ENCODE measurements at places on chromosomes 1 and 21. TPM values are rescaled to one million over a fixed set of nuclear protein-coding genes. Genes with fewer than 3 reads are reported as not detected.

GRCh38 chr1:14404862-14405301 is 193.6 kb upstream of the KAZN start:
- DNase-seq: no peak

GRCh38 chr1:86621286-86621685 is 74.4 kb downstream of the CLCA4 start:
- no peak for DNase-seq

TRIM17 gene
- 8.0 TPM for total RNA-seq

BEND5 gene
- total RNA-seq: 1.2 TPM

DNA sequence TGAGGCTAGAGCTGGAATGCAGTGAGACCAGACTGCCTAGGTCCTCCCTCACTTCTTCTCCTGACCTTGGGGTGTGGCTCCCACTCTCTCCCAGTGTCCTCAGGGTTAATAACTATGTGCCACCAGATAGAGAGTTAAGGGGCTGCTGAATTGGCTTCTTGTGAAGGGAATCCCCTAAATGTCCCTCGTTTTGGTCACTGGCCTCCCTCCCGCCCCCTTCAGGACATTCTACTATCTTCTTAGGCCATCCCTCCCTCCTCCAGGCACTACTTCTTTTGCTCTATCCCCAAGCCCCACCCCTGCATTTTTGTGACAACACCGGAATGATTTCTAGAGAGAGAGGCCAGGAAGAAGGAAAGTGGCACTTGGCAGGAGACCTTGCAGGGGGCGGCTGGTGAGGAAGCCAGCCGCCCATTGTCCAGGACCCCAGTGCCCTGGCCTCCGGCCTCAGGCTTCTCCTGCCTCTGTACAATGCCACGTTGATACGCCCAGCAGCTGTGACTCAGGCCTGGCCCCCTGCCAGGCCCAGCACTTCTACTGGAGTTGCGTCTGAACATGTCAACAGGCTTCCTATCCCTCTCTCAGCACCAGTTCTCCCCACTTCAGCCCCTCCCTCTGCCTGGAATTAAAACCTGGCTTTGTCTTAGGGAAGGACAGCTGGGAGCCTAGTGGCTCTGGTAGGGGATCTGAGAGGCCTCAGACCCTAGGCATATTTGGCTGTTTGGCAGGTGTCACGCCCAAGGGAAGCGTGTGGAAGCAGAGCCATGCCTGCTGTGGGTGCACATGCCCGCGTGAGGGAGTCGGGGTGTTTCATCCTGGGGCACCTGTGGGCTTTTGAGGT is 9.1 kb downstream of the LMNA start:
- DNase-seq: peak; percentile 83

SLC30A1 gene
- total RNA-seq: 16.0 TPM

DENND2C gene
- 6.7 TPM for total RNA-seq

TCEA3 gene
- total RNA-seq: 1.5 TPM

DNA sequence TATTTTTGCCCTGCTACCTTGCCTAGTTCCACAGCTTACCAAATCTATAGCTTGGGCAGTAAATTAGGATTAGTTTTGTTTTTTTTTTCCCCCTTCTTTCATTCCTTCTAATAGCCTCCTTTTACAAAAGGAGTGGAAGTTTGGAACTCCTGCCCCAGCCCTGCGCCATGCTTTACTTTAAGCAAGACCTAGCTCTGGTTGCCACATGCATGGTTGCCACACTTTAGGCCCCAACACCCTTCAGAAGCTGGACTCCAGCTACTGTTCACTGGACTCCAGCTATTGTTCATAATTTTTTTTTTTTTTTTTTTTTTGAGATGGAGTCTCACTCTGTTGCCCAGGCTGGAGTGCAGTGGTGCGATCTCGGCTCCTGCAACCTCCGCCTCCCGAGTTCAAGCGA is 115.8 kb downstream of the NR5A2 start:
- no peak for DNase-seq

DNA sequence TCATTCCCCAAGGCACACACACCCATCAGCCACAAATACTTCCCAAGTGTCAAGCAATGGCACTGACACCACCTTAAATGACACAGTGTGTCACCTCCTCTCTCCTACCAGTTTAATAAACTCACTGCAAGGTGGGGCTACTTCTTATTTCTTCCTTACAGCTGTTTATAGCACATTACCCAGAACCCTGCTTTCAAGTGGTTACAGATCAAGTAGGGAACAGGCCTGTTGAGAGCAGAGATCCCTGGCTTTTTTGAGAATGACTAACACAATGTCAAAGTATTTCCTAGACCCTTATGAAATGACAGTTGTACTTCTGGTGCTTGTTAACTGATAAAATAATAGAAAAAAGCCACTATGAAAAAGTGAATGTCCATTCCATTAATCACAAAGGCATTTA is 19.8 kb downstream of the ZBTB17 start:
- no peak for DNase-seq

DNA sequence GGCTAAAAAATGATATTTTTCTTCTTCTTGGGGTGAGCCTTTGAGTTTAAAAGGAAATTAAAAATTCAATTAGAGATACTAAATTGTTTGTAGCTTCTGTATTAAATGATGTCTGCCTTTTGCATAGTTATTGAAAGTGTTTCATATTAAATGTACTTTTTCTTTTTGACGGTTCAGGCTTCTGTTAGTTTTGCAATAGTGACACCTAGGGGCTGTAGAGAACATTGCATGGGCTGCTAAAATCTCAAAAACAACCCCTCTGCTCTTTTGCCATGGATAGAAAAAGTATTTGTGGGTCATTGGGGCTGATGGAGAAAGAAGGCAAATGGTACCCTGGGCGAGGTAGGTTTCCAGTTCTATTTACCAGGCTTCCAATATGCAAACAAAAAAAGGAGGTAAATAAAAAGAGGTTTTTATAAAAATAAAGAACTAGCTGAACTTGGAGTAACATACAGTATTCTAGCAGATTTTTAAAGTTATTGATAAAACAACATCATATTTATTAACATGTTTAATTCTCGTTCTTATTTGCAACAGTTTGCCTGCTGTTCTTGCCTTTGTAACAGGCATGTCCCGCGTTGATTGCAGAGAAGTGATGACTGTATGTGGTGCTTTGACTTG is 115.4 kb upstream of the HOOK1 start:
- DNase-seq: peak; percentile 74

GRCh38 chr1:227729144-227729880 is 5.8 kb downstream of the JMJD4 start:
- peak; percentile 30 for DNase-seq

KCNQ4 gene
- 0.14 TPM for total RNA-seq

NCF2 gene
- total RNA-seq: 14.8 TPM

GRCh38 chr1:202221911-202222909 is 28.6 kb downstream of the LGR6 start:
- no peak for DNase-seq

AADACL4 gene
- not detected for total RNA-seq

DNA sequence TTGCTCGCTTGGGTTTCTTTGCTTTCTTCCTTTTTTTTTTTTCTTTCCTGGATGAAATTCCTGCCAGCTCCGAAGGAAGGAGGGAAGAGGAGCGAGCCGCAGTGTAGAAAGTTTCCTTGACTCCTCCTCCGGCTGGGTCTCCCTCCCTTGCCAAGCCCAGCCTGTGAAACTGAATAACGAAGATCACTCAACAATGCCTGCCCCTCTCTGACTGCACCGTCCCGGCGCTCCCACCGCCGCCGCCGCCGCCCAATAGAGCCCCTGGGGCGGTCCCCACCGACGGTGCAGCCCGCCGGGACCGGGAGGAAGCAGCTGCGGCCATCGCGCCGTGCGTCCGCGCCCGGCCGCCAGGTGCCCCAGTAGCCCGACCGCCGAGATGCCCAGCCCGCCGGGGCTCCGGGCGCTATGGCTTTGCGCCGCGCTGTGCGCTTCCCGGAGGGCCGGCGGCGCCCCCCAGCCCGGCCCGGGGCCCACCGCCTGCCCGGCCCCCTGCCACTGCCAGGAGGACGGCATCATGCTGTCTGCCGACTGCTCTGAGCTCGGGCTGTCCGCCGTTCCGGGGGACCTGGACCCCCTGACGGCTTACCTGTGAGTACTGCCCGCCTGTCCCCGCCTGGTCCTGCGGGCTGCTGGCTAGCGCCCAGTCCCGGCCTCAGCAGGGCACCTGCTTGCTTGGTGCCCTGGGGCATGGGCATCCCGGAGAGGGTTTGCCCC is at the start of gene LGR6:
Gene LGR6 (plus strand): TSS at position 186 of the 714 bp plus-strand sequence. CDS start 191 bp downstream, at position 377.
- no peak for DNase-seq

DNA sequence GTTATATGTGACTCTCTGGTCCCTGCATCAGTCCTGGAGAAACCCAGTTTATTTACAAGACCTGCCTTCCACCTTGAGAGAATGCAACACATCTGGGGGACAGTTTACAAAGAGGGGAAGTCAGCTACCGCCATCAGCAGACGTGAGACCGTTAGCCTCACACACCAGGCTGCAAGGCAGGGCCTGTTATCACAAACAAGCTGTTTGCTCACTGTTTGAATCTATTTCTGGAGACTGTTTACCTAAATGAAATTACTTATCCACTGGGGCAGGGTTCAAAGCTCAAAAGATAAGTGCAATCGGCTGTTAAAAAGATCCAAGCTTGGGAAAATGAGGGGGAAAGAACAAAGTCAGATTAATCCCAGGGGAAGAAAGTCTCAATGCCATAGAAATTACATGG is 134.4 kb downstream of the ZNF281 start:
- DNase-seq: no peak

GRCh38 chr1:100581096-100581705 is 43.3 kb downstream of the GPR88 start:
- no peak for DNase-seq

PLA2G2F gene
- not detected for total RNA-seq

SLC35F3 gene
- not detected for total RNA-seq

DNA sequence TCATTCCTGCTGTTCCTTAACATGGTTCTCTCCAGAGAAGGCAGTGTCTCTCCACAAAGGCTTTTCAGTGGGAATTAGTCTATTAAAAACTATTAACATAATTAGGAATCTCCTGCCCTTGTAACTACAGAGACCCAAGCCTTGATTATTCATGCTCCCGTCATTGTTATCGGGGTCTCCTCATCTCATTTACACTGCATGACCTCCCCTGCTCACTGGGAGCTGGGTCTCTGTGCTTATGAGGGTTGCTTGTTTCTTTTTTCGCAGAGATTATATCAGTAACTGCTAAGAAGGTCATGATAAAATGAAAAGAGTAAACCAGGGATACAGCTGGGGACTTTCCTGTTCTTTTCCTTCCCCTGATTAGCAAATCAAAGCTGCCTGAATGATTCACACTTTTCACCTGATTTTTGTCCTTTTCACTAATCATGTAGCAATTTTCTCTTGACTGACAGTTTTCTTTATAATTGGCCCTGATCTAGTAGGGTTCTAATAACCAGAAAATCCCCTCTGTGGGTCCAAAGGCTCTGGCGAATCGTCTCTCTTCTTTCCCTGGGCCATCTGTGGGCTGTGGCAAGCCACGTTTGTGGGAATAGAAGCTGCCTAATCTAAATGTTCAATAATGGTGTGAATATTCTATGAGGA is 116.5 kb upstream of the BARHL2 start:
- no peak for DNase-seq

SUSD4 gene
- total RNA-seq: 0.60 TPM

DNA sequence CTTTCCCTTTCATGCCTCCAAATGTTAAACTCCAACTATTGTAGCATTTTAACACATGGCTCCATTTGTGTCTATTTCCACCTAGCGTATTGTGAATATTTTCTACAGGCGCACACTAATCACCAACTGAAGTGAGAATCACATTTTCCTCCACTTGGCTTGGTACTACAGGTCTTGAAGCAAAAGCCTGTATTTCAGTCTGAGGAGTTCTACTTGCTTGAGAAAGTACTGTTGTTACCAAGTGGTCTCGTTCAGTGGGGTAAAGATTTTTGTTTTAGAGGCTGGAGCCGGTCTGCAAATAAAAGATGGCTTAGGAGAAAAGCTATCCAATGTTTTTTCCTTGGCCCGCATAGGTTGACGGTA is 550 bp upstream of the PTBP2 start:
- DNase-seq: no peak

OLIG2 gene
- total RNA-seq: not detected

DNA sequence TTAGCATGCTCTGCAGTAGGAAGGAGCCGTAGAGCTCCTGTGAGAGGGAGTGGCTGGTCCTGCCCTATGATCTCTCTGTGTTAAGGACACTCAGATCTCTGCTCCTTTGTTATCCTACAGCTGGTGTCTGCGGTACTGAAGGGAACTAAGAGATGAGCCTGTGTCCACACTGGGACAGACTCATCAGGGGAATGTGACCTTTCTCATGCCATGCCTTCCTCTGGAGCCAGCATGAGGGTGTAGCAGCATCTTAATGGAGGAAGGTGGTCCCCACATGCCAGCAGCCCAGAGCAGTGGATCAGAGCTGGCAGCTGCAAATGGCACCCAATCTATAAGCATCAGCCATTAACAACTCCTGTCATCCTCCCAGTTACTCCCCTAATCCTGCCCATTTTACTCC is 24.7 kb upstream of the GUCA2B start:
- DNase-seq: no peak

OR2L2 gene
- 0.18 TPM for total RNA-seq

- no peak for DNase-seq
Measured at GRCh38 chr1:115666702-115667101, 24.9 kb downstream of the VANGL1 start.

DNA sequence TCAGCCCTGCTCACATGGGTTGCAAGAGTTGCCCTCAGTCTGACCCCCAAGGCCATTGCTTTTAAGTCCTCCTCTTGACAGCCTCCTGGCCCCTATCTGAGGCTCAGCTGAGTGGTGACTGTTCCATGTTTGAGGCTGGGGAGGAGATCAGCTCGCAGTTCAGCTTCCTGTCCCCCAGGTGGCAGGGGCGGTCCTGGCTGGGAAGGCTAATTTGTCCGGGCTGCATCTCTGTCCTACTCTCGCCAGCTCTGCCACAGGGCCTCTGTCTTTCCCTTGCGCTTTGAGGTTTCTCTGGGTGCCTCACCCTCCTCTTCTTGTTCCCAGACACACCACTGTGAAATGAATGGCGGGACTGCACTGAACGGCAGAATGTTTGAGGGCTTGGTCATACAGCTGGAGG is 157.3 kb downstream of the KCNJ6 start:
- no peak for DNase-seq

DNA sequence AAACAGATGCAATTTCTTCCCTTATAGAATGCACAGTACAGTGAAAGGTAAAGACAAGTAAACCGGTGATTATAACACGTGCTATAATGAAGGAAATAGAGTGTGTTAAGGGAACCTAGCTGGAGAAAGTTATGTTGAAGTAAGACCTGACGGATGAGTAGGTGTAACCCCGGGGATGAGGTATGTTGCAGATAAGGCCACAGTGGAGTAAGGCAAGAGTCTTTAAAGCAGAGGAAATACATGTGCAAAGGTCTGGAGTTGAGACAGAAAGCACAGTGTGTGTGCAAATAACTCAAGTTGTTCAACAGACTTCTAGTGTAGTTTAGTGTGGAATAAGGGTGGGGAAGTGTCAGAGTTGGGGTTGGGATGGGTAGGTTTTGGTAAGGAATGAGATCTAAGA is 2.9 kb downstream of the DBT start:
- no peak for DNase-seq

DNAI4 gene
- total RNA-seq: 1.4 TPM

DNA sequence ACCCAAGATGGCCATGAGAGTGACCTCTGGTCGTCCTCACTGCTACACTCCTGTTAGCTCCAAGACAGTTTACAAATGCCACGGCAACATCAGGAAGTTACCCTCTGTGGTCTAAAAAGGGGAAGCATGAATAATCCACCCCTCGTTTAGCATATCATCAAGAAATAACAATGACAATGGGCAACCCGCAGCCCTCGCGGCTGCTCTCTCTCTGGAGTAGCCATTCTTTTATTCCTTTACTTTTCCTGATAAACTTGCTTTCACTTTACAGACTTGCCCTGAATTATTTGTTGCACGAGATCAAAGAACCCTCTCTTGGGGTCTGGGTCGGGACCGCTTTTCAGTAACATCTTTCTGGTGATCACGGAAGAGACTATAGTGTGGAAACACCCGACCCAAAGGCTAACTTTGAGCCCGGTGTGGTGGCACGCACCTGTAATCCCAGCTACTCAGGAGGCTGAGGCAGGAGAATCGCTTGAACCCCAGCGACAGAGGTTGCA is 19.8 kb upstream of the COX20 start:
- DNase-seq: no peak

All from natural killer cell (primary cell).